Calu3 (cell line): ENCODE measurements at places on chromosomes 6 and 20. TPM values are rescaled to one million over a fixed set of nuclear protein-coding genes. Genes with fewer than 3 reads are reported as not detected.

SIRPD gene
- total RNA-seq: not detected in 2 replicates

PGC gene
- total RNA-seq: not detected in 2 replicates

PLCB1 gene
- total RNA-seq: 6.0 and 7.6 TPM in 2 replicates

GRCh38 chr6:155223646-155224451 is 40.0 kb upstream of the CLDN20 start:
- DNase-seq: peak; percentile 43
- no peaks in the 10 kb centered on the region for H3K27me3 ChIP-seq
- peaks cover 15% of the 10 kb centered on the region for H3K4me1 ChIP-seq
- peak overlapping the region; percentile 62 for H3K4me3 ChIP-seq

DNA sequence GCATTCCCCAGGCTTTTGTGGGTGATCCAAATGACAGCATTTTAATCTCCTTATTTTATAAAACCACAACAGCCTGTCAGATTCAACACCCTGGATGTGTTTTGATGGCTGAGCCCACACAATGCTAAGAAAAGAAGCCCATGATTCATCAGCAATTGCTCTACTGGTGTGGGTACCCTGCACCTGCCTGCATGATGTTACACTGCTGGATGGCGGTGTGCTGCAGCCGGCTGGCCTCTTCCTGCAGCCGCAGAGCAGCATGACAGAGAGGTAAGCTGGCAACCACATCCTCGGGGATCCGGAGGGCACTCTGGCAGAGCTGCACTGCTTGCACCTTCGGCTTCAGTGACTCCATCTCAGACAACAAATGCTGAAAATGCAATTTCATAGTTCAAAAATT is 327.5 kb downstream of the SYNE1 start:
- DNase-seq: no peak
- peaks cover 5% of the 10 kb centered on the region for H3K36me3 ChIP-seq
- H3K4me1 ChIP-seq: no peaks in the 10 kb centered on the region

GRCh38 chr6:147768969-147769368 is 260.5 kb downstream of the SAMD5 start:
- no peak for DNase-seq
- no peaks in the 10 kb centered on the region for H3K4me1 ChIP-seq
- H3K27ac ChIP-seq: no peak overlapping the region

- no peaks in the 10 kb centered on the region for H3K27me3 ChIP-seq
- H3K4me3 ChIP-seq: no peak overlapping the region
- H3K4me1 ChIP-seq: no peaks in the 10 kb centered on the region
- no peak for DNase-seq
Measured at GRCh38 chr20:36632147-36632486, 13.9 kb downstream of the SLA2 start.

- no peaks in the 10 kb centered on the region for H3K27me3 ChIP-seq
- peaks cover 44% of the 10 kb centered on the region for H3K4me1 ChIP-seq
- peak; percentile 62 for DNase-seq
- H3K27ac ChIP-seq: peak overlapping the region; percentile 97
- peak overlapping the region; percentile 52 for H3K4me3 ChIP-seq
- peaks cover 7% of the 10 kb centered on the region for H3K36me3 ChIP-seq
Measured at GRCh38 chr6:12363651-12364381, 73.7 kb downstream of the EDN1 start.

- no peaks in the 10 kb centered on the region for H3K4me1 ChIP-seq
- H3K27ac ChIP-seq: no peak overlapping the region
- DNase-seq: no peak
- no peaks in the 10 kb centered on the region for H3K27me3 ChIP-seq
- H3K36me3 ChIP-seq: no peaks in the 10 kb centered on the region
- no peak overlapping the region for H3K4me3 ChIP-seq
Measured at GRCh38 chr20:54368570-54368969, 106.8 kb upstream of the DOK5 start.

- no peak for DNase-seq
- H3K4me3 ChIP-seq: no peak overlapping the region
- H3K27me3 ChIP-seq: peaks cover 98% of the 10 kb centered on the region
- no peaks in the 10 kb centered on the region for H3K36me3 ChIP-seq
- H3K27ac ChIP-seq: no peak overlapping the region
Measured at GRCh38 chr6:40743226-40743625, 156.1 kb upstream of the LRFN2 start.

DNA sequence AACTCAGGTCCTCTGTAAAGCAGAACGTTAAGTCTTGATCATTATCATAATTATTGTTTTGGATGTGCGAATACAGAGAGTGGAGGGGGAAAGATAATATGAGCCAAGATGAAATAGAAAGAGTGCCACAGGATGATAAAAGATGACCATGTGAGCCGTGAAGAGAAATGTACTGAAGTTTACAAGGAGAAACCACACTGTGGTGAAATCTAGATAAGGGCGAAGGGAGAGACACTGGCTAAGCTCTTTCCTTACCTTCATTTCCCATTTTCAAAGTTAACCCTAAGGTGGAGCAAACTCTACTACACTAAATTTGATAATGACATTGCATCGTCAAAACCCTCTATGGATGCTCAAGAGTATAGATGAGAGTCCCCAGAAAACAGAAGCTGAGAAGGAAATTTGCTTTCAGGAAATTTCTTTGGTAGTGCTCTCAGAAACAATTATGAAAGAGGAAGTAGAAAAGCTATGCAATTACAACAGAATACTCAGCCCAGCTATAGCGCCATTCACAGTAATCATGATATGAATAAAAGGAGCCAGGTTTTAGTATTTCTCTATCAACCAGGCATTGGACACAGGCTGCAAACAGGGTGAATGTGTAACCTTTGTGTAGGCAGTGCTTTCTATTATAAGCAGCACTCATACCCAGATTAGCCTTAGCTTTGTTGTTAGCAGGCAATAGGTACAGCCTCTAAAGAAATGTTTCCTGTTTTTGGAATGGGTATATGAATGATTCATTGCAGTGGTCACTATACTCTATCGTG is 1080.7 kb downstream of the GRIK2 start:
- no peak overlapping the region for H3K4me3 ChIP-seq
- no peak for DNase-seq
- H3K27me3 ChIP-seq: no peaks in the 10 kb centered on the region
- H3K4me1 ChIP-seq: no peaks in the 10 kb centered on the region

GRCh38 chr6:156840136-156840535 is 63.0 kb downstream of the ARID1B start:
- H3K27ac ChIP-seq: no peak overlapping the region
- H3K27me3 ChIP-seq: no peaks in the 10 kb centered on the region
- H3K36me3 ChIP-seq: no peaks in the 10 kb centered on the region
- no peak for DNase-seq

DNA sequence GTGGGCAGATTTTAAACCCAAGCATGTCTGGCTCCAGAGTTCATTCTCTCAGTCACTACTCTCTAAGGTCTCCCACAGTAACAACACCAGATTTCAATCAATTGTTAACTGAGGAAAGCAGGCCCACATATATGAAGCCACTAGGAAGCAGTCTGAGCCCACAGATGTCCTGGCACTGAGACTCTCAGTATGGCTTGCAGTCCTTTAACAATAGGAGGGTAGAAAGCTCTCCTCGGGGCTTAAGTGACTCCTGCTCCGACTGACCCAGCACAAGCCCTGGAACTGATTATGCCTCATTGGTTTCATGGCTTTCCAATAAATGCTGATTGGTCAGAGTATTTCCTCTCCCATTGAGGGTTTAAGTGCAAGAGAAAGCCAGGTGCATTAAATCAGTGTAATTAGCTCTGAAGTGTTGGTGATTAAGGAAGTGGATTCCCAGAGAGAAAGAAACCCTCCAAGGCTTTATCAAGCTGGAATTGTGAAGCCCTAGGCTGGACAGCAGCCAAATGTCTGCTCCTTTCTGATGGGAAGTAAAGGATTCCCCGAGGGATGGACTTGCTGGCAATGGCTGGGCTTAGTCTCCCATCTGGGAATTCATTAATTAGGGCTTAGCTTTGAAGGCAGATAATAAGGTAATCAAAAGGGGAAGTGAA is 76.6 kb upstream of the PROKR2 start:
- H3K4me1 ChIP-seq: peaks cover 8% of the 10 kb centered on the region
- H3K27me3 ChIP-seq: peaks cover 12% of the 10 kb centered on the region
- H3K27ac ChIP-seq: no peak overlapping the region
- no peak overlapping the region for H3K4me3 ChIP-seq
- DNase-seq: no peak
- no peaks in the 10 kb centered on the region for H3K36me3 ChIP-seq

GRCh38 chr6:9404351-9405146 is 969.2 kb upstream of the SLC35B3 start:
- no peaks in the 10 kb centered on the region for H3K27me3 ChIP-seq
- no peak for DNase-seq
- no peak overlapping the region for H3K27ac ChIP-seq
- H3K36me3 ChIP-seq: peaks cover 8% of the 10 kb centered on the region

- no peaks in the 10 kb centered on the region for H3K36me3 ChIP-seq
- H3K27me3 ChIP-seq: no peaks in the 10 kb centered on the region
- no peak overlapping the region for H3K27ac ChIP-seq
- no peak for DNase-seq
- no peaks in the 10 kb centered on the region for H3K4me1 ChIP-seq
Measured at GRCh38 chr6:130063806-130064205, 45.4 kb downstream of the L3MBTL3 start.

DNA sequence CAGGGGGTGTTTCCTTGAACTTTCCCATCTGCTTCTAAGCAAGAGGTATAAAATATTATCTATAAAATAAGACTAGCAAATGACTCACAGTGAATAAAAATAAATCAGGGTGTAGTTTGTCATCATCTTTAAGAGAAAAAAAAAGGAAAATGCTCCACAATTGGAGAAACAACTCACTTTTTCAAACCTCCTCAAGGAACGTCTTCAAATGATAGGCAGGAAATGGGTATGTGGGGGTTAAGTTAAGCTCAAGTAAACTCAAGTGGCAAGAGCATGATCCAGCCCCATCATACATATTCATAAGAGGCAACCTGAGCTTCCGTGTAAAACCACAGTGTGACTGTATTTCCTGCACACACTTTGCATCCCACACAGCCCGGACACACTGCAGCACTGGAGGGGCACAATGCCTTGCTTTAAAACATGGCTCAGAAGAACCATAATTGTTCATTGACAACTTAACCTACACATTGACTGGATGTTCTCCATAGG is 58.5 kb upstream of the CEP85L start:
- peaks cover 9% of the 10 kb centered on the region for H3K36me3 ChIP-seq
- H3K4me3 ChIP-seq: peak overlapping the region; percentile 78
- peak; percentile 12 for DNase-seq
- no peaks in the 10 kb centered on the region for H3K27me3 ChIP-seq

- H3K36me3 ChIP-seq: peaks cover 88% of the 10 kb centered on the region
- H3K27ac ChIP-seq: peak overlapping the region; percentile 96
- no peaks in the 10 kb centered on the region for H3K27me3 ChIP-seq
- H3K4me3 ChIP-seq: peak overlapping the region; percentile 88
- DNase-seq: peak; percentile 88
- H3K4me1 ChIP-seq: peaks cover 30% of the 10 kb centered on the region
Measured at GRCh38 chr20:58891086-58891717, 38.7 kb downstream of the GNAS start.

GRCh38 chr6:100506651-100507050 is 41.9 kb upstream of the SIM1 start:
- no peaks in the 10 kb centered on the region for H3K27me3 ChIP-seq
- peaks cover 5% of the 10 kb centered on the region for H3K36me3 ChIP-seq
- no peak overlapping the region for H3K27ac ChIP-seq

DNA sequence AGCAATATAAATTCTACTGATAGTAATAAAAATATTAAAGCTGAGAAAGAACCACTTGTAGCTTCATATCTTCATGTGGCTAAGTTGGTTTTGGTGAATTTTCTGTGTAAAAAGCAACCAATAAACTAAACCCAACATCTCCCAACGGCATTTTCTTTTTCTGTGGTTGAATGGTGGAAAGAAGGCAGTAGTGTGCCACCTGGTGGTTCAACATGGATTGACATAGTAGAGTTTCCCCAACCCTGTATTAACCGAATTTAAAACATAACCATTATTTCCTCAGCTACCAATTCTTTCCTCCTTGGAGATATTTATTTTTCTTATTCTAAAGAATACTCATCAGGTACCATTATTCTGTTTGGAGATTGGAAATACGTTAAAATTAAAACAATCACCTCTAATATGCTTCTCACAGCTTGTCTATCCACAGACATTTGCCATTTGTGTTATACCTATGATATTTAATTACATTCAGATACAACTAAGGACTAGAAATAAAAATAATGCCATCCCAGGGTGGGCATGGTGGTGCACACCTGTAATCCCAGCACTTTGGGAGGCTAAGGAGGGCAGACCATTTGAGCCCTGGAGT is 117.1 kb upstream of the EEF1E1 start:
- H3K27ac ChIP-seq: no peak overlapping the region
- DNase-seq: peak; percentile 46
- H3K4me3 ChIP-seq: no peak overlapping the region
- H3K27me3 ChIP-seq: no peaks in the 10 kb centered on the region
- peaks cover 7% of the 10 kb centered on the region for H3K4me1 ChIP-seq

DNA sequence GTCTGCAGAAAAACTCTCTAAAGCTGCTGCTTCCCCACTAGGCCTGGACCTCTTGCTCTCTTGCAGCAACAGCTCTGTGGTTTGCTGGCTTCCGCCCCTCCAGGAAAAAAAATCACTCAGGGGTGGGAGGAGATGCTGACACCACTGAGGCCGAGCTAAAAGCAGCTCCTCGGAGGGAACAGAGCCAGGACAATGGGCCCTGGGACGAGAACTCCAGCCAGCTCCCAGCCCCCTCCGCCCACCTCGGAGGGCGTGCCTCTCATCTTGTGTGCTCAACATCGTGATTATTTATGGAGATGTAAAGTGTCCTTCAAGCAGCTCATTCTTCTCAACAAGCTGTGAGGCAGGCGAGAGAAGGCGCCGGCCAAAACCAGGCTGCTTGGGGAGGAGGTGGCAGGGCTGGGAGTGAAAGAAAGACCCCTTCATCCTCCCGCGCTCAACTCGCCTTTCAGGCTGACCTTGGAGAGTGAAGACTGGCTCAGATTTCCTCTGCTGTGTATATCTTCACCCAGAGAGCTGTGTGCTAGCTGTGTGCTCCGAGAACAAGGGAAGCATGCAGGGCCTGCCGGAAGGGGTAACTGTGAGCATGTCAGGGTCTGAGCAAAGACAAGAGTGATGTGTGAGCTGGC is 53.5 kb upstream of the LRFN2 start:
- no peak for DNase-seq
- no peak overlapping the region for H3K27ac ChIP-seq
- no peaks in the 10 kb centered on the region for H3K36me3 ChIP-seq
- H3K4me1 ChIP-seq: no peaks in the 10 kb centered on the region
- H3K4me3 ChIP-seq: no peak overlapping the region

- DNase-seq: no peak
- peaks cover 87% of the 10 kb centered on the region for H3K36me3 ChIP-seq
- no peaks in the 10 kb centered on the region for H3K4me1 ChIP-seq
- no peaks in the 10 kb centered on the region for H3K27me3 ChIP-seq
Measured at GRCh38 chr20:64006490-64006889, 25.6 kb downstream of the PRPF6 start.

DNA sequence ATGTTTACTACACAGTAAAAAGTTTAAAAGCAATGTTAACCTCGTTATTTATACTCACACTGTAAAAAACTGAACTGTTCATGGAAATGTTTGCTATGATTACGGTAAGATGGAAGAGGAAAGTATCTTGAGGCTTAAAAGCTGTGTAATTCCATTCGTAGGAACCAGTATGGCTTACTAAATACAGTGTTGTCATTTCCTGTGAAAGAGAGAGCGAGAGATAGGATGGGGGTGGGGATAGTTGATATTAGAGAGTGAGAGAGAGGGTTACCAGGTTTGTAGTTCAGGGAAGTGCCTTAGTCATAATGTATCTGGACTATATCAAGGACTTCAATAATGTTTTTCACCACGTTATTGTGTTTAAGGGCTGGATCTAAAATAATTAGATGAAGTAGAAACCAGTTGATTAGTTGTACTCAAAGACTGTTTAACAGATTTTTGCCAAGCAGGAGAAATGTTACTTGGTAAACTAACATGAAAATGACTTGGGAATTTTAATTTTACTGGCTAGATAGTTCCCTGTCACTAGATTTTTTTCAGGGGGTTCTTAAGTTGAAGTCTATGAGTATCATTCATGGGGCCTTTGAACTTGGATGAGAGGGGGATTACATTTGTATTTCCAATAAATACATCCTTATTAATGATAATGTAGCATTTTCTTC is 30.4 kb downstream of the AFDN start:
- peaks cover 75% of the 10 kb centered on the region for H3K4me1 ChIP-seq
- no peak for DNase-seq
- no peaks in the 10 kb centered on the region for H3K27me3 ChIP-seq
- peak overlapping the region; percentile 81 for H3K27ac ChIP-seq
